Right ventricle myocardium inferior (tissue), 1 donor: ENCODE measurements at places on chromosomes 5 and 9. TPM values are rescaled to one million over a fixed set of nuclear protein-coding genes. Genes with fewer than 3 reads are reported as not detected.

Gene KIF4B
- total RNA-seq: not detected

Gene CDC14B
- total RNA-seq: 14.5 TPM

Gene GABRA6
- total RNA-seq: not detected

Gene SLC25A2
- not detected for total RNA-seq

Gene GPRIN1
- 0.41 TPM for total RNA-seq

Gene TAF11L5
- not detected for total RNA-seq

Gene MYOT
- 22.4 TPM for total RNA-seq

Gene ACSL6
- 3.4 TPM for total RNA-seq

Gene TYRP1
- total RNA-seq: 57.4 TPM

Gene NMRK1
- 21.9 TPM for total RNA-seq

Gene ZFP2
- total RNA-seq: 0.70 TPM

Gene WWC1
- 1.9 TPM for total RNA-seq

Gene STPG3
- 1.4 TPM for total RNA-seq

Gene ANKDD1B
- 0.24 TPM for total RNA-seq

Gene FBXL7
- total RNA-seq: 17.8 TPM

Gene TMEM215
- not detected for total RNA-seq

Gene PCDHGA5
- 5.7 TPM for total RNA-seq

Gene GFI1B
- 0.43 TPM for total RNA-seq

Gene ZNF366
- 8.7 TPM for total RNA-seq

Gene NUDT12
- total RNA-seq: 10.4 TPM

Gene LHX3
- not detected for total RNA-seq

Gene RXRA
- 91.1 TPM for total RNA-seq

Gene MYO10
- total RNA-seq: 4.8 TPM

Gene ZCCHC10
- 18.4 TPM for total RNA-seq

Gene ZFP37
- 1.1 TPM for total RNA-seq

Gene TAF11L3
- total RNA-seq: not detected

Gene IL17B
- not detected for total RNA-seq

Gene ADAMTS6
- total RNA-seq: 0.73 TPM

Gene GDNF
- not detected for total RNA-seq

Gene UCK1
- total RNA-seq: 23.5 TPM

Gene CSNK1A1
- 202 TPM for total RNA-seq

Gene PRLR
- total RNA-seq: 0.38 TPM

Gene DOCK8
- total RNA-seq: 6.1 TPM
